CD4-positive, alpha-beta T cell treated with Interleukin-17A for 1 hour (primary cell): ENCODE measurements at places on chromosomes 3 and 15.

DNA sequence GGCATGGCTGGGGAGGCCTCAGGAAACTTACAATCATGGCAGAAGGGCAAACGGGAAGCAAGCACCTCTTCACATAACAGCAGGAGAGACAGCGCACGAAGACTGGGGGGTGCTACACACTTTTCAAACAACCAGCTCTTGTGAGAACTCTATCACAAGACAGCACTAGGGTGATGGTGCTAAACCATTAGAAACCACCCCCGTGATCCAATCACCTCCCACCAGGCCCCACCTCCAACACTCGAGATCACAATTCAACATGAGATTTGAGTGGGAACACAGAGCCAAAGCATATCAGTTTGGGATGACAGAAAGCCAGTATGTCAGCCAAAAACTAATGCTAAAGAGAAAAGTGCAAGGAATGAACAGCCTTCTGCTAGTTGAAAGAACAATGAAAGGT is 309.8 kb upstream of the CCDC54 start:
- no peak for DNase-seq

DNA sequence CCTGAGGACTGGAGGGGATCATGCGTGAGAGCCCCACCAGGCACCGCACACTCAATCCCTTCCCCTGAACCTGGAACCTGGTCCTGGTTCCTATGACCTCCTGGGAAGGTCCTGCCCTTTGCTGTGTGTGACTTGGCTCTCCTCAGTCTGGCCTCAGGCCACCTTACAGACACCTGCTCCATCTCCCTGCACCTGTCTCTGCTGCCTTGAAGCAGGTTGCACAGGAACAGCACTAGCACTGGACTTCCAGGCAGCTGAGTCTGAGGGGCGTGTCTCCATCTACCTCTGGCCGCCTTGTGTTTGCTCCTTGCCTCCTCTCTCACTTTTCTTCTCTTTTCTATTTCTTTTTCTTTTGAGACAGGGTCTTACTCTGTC is 15.4 kb downstream of the PSTPIP1 start:
- DNase-seq, result no peak

DNA sequence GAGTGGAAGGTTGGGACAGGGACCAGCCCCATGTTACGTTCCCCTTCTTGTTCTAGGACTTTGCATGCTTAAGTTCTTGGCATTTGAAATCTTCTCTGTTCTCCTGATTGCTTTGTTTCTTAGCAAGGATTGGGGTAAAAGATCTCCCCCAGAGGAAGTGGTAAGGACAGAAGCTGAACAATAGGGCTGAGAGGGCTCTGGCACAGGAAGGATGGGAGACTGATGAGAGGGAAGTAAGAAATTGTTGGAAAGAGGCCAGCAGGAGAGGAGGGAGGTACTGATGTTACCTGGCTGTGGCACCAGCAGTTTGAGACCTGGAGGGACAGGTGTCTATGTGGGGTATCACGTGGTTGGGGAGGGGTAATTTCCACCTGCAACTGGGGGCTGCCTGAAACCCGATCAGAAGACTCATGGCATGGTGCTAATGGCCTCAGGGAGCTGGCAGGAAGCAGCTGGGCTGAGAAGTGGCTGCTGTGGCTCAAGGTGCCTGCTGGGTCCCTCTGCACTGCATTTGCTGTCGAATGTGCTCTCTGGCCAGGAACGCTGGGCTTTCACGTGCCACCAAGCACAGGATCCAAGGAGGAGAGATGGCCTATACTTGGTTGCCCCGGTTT is 108.4 kb downstream of the LSM3 start:
- DNase-seq, result no peak

DNA sequence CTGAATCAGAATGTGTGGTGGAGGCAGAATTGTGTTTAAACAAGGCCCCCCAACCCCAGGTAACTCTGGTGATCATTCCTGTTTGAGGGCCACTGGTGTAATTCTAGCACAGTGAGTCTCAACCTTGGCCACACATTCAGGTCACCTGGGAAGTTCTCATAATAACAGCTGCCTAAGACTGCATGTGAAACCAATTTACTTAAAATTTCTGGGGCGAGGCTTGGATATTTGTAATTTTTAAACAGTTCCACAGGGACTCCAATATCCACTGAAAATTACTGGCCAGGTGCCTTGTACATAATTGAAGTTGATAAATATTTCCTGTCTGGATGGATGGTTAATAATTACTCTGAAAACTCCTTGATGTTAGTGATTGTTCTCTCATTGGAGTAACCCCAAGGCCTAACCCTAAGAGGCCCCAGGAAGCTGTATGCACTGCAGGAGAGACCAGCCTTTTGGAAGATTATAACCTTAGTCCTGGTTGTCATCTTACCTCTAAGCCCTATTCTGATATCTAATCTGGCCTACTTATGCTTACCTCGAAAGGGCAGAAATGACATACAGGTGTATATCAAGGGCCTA is 25.7 kb upstream of the EPHB1 start:
- DNase-seq, result no peak

DNA sequence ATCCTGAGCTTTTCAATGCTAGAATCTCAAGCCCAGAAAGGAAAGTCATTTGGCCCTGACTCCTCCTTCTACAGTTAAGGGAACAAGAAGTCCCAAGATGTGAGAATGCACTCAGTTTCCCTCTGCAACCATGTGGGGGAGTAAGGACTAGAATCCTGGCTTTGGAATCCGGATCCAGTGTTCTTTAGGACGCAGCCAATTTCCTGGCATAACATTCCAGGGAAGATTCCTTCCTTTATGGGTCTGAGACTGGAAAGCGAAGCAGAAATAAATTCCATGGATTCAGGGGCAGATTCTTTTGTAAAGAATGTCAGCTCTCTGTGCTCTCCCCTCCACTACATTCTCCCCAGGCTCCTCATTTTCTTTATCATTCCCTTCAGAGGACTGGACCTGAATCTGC is 151.8 kb upstream of the SOX14 start:
- no peak for DNase-seq

DNA sequence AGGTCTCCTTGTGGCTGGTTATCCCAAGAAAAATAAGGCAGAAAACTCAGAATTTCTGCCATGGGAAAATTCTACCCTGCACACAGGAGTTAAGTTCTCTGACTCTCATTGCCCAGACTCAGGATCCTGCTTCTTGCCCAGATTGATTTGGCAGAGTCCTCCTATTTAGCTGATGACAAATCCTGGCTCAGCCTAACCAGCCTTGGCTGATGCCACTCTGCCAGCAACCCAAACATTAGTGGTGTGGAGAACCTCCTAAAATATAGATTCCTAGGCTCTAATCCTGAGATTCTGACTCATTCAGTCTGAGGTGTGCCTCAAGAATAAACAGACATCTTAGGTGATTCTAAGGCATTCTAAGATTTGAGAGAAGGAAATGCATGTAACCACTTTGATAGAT is 60.5 kb upstream of the ACTC1 start:
- DNase-seq, result no peak

DNA sequence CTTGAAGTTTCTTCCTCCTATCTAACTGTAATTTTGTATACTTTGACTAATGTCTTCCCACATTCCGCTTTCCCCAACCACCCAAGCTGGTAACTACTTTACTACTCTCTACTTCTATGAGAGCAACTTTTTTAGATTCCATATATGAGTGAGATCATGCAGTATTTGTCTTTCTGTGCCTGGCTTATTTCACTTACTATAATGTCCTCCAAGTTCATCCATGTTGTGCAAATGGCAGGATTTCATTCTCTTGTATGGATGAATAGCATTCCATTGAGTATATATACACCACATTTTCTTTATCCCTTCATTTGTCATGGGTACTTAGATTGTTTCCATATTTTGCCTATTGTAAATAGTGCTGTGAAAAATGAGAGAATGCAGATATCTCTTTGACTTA is 78.5 kb upstream of the CCNL1 start:
- DNase-seq, result no peak

DNA sequence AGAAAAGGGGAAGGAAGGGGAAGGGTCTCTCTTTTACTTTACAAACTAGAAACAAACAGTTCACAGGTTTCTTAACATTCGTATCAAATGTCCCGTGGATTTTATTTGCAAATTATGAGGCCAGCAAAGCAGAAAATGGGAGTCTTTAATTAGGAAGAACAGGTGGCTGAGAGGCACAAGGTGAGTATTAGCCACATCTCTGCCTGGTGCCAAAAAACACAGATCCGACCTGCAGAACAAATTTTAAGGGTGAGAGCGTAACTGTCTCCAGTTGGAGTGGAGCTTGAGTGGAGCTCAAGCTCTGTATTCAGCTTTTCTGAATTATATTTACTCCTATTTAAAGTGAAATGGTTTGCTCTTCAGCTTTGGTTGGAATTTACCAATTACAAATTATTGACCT is 1004.9 kb downstream of the FHIT start:
- no peak for DNase-seq

DNA sequence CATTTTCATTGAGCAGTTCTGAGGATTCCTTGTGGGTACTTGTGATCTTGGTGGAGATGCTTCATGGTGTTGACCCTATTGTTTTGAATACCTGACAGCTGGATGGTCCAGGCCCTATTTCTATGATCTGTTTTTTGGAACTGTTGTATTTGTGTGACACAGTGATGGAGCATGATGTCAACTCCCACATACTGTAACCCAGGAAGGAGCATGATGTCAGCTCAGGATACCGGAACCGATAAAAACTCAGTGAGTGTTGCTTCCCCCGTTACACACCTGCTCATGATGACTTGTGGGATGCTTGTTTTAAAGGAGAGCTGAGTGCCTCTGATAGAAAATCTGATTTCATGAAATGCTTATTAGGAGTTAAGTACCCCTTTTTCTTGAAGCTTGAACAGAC is 45.1 kb downstream of the ZBTB38 start:
- DNase-seq, result peak; percentile 68

DNA sequence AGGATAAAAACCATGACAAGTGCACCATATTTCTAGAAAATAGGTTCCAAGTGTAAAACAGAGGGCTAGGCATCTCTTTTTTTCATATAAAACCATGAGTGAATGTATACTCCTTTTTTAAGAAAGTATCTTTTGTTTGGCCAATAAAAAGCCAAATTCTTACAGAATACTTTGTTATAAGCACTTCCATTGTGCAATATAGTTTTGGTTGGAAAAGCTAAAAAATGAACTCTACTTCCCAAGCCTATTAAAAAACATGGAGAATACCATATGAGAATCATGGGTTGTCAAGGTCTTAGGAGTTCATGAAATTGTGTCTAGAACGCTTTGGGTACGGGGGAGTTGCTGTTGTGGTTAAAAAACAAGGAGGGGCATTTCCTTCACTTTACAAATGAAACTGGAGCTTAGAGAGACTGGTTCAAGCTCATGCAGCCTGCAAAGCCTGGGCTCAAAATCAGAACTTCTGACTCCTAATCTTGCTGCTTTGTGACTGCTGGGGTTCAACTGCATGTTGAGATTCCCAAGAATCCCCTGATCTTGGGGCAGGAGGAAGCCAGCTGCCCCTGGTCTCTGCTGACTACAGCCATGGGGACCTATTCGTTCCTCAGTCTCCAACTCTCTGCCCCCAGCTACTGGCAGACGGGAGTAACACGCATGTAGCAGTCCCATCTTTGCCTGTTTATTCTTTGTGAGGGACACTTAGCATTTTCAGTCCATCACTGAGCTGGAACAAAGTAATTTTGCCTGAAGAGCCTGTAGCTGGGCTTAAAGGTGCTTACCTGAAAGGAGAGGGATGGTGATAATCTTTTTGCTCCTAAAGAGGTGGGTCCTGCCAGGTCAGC is 229.1 kb downstream of the CHST2 start:
- DNase-seq, result no peak
